ENCODE measurements at places on chromosomes 12 and 14. TPM values are rescaled to one million over a fixed set of nuclear protein-coding genes. Genes with fewer than 3 reads are reported as not detected.

DNA sequence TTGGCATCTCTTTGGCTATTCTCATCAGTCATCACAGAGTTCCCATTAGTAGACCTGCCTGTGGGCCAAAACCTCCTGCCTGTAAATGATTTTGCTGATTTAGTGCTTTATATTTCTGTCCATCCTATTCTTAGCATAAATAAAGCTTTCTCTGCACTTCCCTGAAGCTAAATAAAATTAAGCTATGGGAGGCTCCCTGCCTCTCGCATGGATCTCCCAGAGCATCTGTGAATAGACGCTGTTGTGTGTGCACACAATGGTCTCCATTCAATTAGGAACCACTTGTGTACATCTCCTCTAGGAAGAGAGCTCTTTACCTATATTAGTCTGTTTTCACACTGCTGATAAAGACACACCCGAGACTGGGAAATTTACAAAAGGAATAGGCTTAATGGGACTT, 80.4 kb downstream of the PPFIBP1 start:
- H3K4me1 ChIP-seq: peaks cover 8% of the 10 kb centered on the region
- H3K36me3 ChIP-seq: no peaks in the 10 kb centered on the region
- H3K27ac ChIP-seq: no peak overlapping the region
- H3K4me3 ChIP-seq: no peak overlapping the region

DNA sequence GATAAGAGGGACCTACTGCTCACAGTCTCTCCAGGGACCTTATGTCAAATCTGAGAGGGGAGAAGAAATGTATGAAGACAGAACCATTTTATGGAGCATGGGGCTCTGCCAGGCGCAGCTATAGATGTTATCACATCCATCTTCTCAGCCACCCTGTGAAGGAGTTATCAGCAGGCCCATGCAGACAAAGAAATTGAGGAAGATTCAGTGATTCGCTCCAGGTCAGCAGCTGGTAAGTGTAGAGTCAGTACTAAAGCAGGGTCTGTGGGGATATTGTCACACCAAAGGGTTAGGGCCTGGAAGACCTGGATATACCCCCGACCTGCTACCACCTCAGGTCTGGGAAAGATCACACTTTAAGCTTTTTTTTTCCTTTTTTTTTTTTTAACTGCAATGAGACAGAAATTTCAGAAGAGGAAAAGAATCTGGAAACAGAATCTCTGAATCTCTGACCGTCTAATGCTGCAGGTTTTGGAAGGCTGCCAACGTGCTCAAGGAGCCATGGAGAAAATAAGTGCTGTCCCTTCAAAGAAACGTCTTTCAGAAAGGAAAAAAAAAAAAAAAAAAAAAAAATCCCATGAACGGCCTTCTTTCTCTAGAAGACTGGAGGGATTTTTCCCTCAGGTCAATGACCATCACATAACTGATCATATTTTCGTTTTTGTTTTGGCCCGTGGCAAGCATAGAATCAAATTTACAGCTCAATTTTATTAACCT, 73.3 kb upstream of the PLEKHG7 start:
- no peaks in the 10 kb centered on the region for H3K27me3 ChIP-seq
- DNase-seq: peak; percentile 58
- no peak overlapping the region for H3K4me3 ChIP-seq
- peaks cover 9% of the 10 kb centered on the region for H3K4me1 ChIP-seq
- no peaks in the 10 kb centered on the region for H3K36me3 ChIP-seq

DNA sequence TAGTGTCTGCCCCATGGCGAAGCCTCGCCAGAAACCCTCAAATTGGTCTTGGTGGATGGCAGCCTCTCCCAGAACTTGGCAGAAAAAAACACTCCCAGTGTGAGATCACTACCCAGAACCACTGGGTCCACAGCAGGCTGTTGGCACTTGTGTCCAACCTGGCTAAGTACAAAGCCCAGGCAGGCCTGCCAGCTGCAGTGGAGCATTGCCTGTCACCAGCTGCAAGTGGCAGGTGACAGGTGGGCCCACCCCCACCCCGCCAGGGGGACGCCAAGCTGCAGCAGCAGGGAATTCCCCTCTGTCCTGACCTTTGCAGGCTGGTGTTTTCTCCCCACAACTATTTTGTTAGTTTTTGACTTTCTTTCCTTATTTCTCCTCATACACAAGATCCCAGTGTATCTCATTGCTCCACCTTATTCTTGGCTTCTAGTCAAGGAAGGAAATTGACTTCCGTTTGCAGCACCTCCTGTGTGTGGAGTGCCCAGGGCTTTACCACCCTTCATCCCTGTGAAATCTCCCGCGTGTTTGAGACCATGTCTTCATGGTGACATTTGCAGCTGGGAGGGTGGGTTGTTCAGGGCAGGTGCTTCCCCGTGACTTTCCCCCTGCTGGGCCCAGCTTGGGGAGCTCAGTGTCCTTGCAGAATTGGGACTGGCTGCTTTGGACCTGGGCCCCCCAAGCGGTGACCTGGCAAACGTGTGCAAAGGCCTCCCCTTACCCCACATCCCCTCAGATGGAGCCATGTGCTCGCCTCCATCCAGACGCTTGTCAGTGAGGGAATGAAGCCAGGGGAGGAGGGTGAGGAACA, 73.8 kb upstream of the RIN3 start:
- DNase-seq: no peak
- H3K4me1 ChIP-seq: no peaks in the 10 kb centered on the region
- no peaks in the 10 kb centered on the region for H3K36me3 ChIP-seq
- H3K27ac ChIP-seq: no peak overlapping the region
- H3K27me3 ChIP-seq: peaks cover 17% of the 10 kb centered on the region
- no peak overlapping the region for H3K4me3 ChIP-seq

GRCh38 chr12:45742590-45742989, 13.1 kb downstream of the ARID2 start:
- no peak for DNase-seq
- no peaks in the 10 kb centered on the region for H3K4me1 ChIP-seq
- no peak overlapping the region for H3K4me3 ChIP-seq
- H3K27ac ChIP-seq: no peak overlapping the region
- peaks cover 6% of the 10 kb centered on the region for H3K36me3 ChIP-seq

The GABARAPL1 gene
- total RNA-seq: 51.6 TPM
